ENCODE measurements at places on chromosomes 7 and 10.

DNA sequence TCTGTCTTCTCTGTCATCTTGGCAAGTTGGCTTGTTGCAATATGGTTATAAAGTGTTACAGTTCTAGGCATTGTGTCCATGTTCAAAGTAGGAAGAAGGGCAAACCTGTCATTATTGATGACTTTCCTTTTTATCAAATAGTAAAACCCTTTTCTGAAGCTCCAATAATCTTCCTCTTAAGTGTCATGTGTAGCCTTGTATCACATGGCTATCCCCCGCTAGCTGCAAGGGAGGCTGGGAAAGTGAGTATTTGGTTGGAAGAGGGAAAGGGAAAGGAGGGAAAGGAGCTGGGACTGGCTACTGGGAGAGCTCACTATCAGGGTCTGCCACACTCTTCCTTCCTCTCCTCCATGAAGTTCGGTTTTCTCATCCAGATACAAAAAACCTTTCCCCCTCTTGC is 45.2 kb upstream of the FAM180A start:
- H3K27ac ChIP-seq = no peak overlapping the region
- no peak for DNase-seq
- H3K27me3 ChIP-seq = no peaks in the 10 kb centered on the region
- no peaks in the 10 kb centered on the region for H3K36me3 ChIP-seq
- peaks cover 5% of the 10 kb centered on the region for H3K4me1 ChIP-seq
- H3K4me3 ChIP-seq = no peak overlapping the region

- H3K36me3 ChIP-seq = no peaks in the 10 kb centered on the region
- no peak overlapping the region for H3K27ac ChIP-seq
- DNase-seq = no peak
- no peak overlapping the region for H3K4me3 ChIP-seq
- no peaks in the 10 kb centered on the region for H3K27me3 ChIP-seq
These were observed 560.8 kb upstream of the FZD8 start for GRCh38 chr10:36202881-36203280.

DNA sequence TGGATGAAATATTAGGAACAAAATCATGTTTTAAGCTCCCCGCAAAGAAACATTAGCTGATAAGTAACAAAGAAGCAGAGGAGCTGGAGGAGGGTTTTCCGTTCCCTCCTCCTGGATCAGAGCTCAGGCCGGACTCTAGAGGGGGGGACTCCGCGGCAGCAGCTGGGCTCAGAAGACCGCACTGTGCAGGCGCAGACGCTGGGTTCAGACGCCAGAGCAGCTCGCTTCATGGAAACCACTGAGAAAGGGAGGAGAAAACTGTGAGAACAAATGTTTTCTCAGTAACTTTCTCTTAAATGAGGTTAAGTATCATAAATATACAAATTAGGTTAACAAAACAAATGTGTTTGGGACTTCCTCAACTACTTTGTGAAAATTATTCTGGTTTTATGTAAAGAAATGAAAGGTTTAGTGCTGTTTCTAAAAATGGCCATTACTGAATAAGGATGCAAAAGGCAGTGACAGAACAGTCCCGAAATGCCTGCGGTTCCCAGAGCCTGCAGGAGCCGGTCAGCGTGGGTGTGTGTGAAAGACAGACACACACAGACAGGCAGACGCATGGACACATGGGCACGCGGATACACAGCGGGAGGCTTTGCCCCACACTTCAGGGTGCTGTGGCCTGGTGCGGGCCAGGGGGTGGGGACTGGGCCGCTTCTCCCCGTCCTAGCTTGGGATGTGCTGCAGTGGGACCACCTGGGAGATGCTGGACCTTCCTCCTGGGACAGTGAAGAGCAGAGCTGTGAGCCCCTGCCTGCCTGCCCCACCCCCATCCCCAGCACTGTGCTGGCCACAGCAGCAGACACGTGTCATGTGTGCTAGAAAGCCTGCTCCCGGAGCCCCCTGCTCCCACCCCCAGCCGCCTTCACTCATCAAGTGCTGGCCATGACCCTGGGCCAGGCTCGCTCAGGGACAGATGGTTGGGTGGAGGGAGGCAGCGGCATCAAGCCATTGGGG is 20.3 kb upstream of the ADGRA1 start:
- H3K4me3 ChIP-seq = no peak overlapping the region
- H3K27me3 ChIP-seq = peaks cover 7% of the 10 kb centered on the region
- no peak for DNase-seq
- H3K27ac ChIP-seq = no peak overlapping the region

- no peak for DNase-seq
- H3K27ac ChIP-seq = no peak overlapping the region
- H3K36me3 ChIP-seq = no peaks in the 10 kb centered on the region
- H3K27me3 ChIP-seq = no peaks in the 10 kb centered on the region
- peaks cover 5% of the 10 kb centered on the region for H3K4me1 ChIP-seq
These were observed 968 bp upstream of the OPN4 start for GRCh38 chr10:86653379-86653778.

DNA sequence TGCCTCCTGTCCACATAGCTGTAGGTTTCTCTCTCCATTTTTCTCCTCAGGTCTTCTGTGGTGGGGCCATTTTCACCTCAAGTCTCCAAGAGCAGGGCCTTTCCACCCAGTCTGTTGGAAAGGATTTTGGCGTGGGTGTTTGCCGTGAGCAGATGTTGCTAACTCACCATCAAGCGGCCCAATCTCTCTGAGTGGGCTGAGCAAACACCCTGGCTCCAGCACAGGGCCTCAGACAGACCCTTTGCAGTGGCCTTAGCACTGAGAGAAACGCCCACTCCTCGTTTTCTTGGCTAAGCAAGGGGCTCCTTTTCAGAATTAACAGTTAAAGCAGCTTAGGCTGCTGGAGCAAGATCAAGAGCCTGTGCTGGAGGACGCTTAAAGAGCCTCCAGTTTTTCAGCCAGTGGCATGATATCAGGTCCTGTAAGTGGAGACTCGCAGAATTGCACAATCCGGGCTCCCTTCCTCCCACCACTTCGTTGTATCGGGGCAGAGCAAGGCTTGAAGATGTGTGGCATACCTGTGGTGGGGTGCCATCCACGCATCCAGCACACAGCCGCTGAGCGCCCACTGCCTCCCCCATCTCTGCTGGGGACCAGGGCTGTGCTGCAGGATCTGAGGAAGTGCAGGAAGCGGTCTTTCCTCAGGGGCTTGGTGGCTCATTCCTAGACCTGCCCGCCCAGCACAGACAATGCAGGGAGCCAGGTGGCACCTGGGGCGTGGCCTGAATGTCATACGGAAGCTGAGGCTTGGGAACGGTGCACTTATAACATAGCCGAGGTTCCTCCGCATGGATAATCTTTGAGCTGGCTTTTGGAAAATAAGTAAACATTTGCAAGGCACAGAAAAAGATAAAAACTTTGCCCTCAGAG is 142.7 kb downstream of the ADARB2 start:
- H3K4me1 ChIP-seq = no peaks in the 10 kb centered on the region
- no peaks in the 10 kb centered on the region for H3K36me3 ChIP-seq
- H3K27me3 ChIP-seq = peaks cover 7% of the 10 kb centered on the region
- DNase-seq = no peak
- H3K4me3 ChIP-seq = no peak overlapping the region
- no peak overlapping the region for H3K27ac ChIP-seq

DNA sequence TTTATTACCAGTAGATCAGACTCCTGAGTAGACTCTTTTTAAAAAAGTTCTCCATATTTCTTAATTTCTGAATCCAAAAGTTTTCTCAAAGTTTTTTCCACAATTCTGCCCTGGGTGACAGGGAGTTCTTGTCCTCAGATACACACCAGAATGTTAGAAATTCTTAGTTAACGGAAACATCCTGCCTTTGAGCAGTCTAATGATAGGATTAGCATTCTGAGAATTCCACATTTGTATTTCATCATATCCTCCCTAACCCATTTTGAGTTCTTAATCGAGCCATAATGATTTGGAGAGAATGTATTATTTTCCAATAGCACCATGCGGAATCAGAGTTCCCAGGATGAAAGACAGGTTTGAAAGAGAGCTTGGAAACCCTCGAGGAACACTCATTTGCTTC is 28.9 kb upstream of the MRPS33 start:
- H3K36me3 ChIP-seq = no peaks in the 10 kb centered on the region
- H3K27ac ChIP-seq = no peak overlapping the region
- no peak for DNase-seq

- H3K4me1 ChIP-seq = no peaks in the 10 kb centered on the region
- H3K27me3 ChIP-seq = no peaks in the 10 kb centered on the region
- DNase-seq = no peak
- H3K27ac ChIP-seq = no peak overlapping the region
These were observed 139.2 kb upstream of the NRP1 start for GRCh38 chr10:33473688-33474087.

DNA sequence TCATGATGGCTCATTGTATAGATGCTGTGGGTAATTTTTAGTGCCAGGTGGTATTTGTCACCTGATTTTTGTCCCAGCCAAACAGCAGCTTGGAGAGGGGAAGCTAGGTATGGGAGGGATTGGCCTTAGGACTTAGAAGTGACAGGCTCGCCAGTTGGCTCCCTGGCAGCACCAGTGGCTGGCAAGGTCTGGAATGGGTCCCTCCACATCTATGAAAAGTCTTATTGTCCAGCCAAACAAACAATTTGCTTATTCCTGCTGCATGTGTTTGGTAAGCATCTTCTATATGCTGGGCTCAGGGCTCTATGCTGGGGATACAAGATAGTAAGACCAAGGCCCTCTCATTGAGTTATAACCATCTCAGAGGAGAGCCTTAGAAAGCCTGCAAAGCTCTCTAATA is 42.5 kb downstream of the SORCS3 start:
- no peak for DNase-seq
- no peaks in the 10 kb centered on the region for H3K36me3 ChIP-seq
- H3K27me3 ChIP-seq = no peaks in the 10 kb centered on the region
- no peaks in the 10 kb centered on the region for H3K4me1 ChIP-seq

DNA sequence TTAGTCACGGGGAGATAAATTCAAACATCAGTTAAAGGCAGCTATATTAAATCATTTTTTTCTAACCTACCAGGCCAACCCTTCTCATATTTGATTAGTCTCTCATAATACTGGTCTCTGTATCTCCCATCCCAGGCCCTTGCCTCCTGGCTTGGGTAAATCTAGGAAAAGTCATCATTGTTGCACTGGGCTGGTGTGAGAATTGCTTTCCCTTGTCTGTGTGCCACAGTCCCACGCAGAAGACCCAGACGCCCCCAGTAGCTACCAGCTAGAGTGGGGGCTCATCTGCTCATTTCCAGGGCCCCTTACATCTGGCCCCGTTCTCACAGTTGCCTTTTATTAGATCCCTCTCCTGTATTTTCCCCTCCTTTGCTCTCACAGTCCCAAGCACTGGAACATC is 67.6 kb upstream of the VIPR2 start:
- no peak overlapping the region for H3K4me3 ChIP-seq
- H3K27me3 ChIP-seq = no peaks in the 10 kb centered on the region
- DNase-seq = no peak
- H3K27ac ChIP-seq = no peak overlapping the region
- H3K36me3 ChIP-seq = no peaks in the 10 kb centered on the region
- no peaks in the 10 kb centered on the region for H3K4me1 ChIP-seq

- H3K36me3 ChIP-seq = no peaks in the 10 kb centered on the region
- peak; percentile 82 for DNase-seq
- peaks cover 14% of the 10 kb centered on the region for H3K4me1 ChIP-seq
- peak overlapping the region; percentile 87 for H3K4me3 ChIP-seq
These were observed 1.2 kb upstream of the ATP6V0E2 start for GRCh38 chr7:149872419-149873073.

DNA sequence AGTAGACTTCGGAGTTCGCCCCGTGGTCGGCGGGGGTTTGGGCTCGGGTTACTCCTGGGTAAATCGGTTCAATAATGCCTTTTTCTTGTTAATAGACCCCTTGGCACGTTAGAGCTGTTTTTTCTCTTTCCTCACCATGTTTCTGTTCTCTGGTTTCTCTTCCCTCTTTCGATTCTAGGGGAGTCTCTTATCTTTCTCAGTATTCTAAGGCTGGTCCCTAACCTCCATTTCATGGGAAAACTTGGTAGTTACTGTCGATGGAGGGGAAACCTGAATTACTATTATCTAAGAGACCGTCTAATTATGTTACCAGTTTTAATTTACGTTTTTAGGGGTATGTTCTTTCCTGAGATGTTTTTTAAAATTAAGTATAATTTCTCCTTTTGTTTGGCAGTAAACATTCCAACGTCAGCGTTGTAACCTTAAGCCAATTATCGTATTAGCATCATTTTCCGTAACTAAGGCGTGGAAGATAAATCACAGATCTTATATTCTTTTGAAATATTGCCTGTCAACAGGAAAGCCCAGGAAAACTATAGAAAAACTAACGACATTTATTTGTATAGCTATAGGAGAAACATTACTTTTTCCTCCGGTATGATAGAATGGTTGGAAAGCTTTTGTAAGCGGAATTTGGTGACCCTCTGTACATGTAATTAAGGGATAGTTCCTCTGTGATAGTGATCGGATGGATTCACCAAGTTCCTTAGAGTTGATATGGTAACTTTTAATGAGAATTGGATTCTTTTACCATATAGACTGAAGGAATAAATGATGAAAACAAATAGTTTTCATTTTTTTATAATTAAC is 847 bp downstream of the BTAF1 start:
- H3K36me3 ChIP-seq = no peaks in the 10 kb centered on the region
- no peaks in the 10 kb centered on the region for H3K27me3 ChIP-seq
- H3K4me1 ChIP-seq = peaks cover 21% of the 10 kb centered on the region
- H3K4me3 ChIP-seq = peak overlapping the region; percentile 78
- DNase-seq = no peak

- H3K4me1 ChIP-seq = no peaks in the 10 kb centered on the region
- no peak overlapping the region for H3K27ac ChIP-seq
- DNase-seq = no peak
- H3K4me3 ChIP-seq = no peak overlapping the region
These were observed 24.1 kb downstream of the FZD1 start for GRCh38 chr7:91288208-91288824.

- no peak overlapping the region for H3K4me3 ChIP-seq
- no peak overlapping the region for H3K27ac ChIP-seq
- no peaks in the 10 kb centered on the region for H3K27me3 ChIP-seq
- DNase-seq = no peak
These were observed 69.0 kb downstream of the DKK1 start for GRCh38 chr10:52383088-52383487.

DNA sequence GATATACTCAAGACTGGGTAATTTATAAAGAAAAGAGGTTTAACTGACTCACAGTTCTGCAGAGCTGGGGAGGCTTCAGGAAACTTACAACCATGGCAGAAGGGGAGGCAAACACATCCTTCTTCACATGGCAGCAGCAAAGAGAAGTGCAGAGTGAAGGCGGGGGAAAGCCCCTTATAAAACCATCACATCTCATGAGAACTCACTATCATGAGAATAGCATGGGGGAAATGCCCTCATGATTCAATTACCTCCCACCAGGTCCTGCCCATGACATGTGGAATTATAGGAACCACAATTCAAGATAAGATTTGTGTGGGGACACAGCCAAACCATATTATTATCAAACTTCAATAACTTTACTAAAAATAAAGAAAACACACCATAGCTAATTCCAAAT is 30.4 kb upstream of the JAZF1 start:
- DNase-seq = no peak
- H3K27ac ChIP-seq = no peak overlapping the region
- H3K36me3 ChIP-seq = no peaks in the 10 kb centered on the region
- no peak overlapping the region for H3K4me3 ChIP-seq
- H3K27me3 ChIP-seq = no peaks in the 10 kb centered on the region

- DNase-seq = no peak
- no peak overlapping the region for H3K4me3 ChIP-seq
- no peaks in the 10 kb centered on the region for H3K27me3 ChIP-seq
- H3K4me1 ChIP-seq = no peaks in the 10 kb centered on the region
These were observed 115.4 kb downstream of the NT5C2 start for GRCh38 chr10:103077491-103078308.

GRCh38 chr10:73871295-73872189 is 2.8 kb downstream of the CAMK2G start:
- peaks cover 9% of the 10 kb centered on the region for H3K36me3 ChIP-seq
- H3K4me3 ChIP-seq = no peak overlapping the region
- no peaks in the 10 kb centered on the region for H3K27me3 ChIP-seq
- H3K4me1 ChIP-seq = peaks cover 37% of the 10 kb centered on the region
- DNase-seq = no peak
- H3K27ac ChIP-seq = no peak overlapping the region
